ENCODE measurements at places on chromosomes 5 and 9. TPM values are rescaled to one million over a fixed set of nuclear protein-coding genes. Genes with fewer than 3 reads are reported as not detected.

The NUTM2G gene
- not detected for total RNA-seq

The TMEFF1 gene
- total RNA-seq, result 0.78 TPM

The FOXB2 gene
- not detected for total RNA-seq

The BARHL1 gene
- not detected for total RNA-seq

The FOXD4L3 gene
- total RNA-seq, result under 0.01 TPM

The PLPP1 gene
- total RNA-seq, result 44.8 TPM

The SMIM33 gene
- not detected for total RNA-seq

The ARL14EPL gene
- total RNA-seq, result 0.20 TPM

The MED10 gene
- 5.9 TPM for total RNA-seq

The FCHSD1 gene
- total RNA-seq, result 11.4 TPM

The GCNT1 gene
- 17.8 TPM for total RNA-seq

The MORN5 gene
- not detected for total RNA-seq

The PCDHB2 gene
- 0.59 TPM for total RNA-seq

The RGS7BP gene
- not detected for total RNA-seq

The SLC6A18 gene
- total RNA-seq, result not detected

The ODF2 gene
- total RNA-seq, result 55.9 TPM

The ANXA2R gene
- total RNA-seq, result 2.7 TPM

The GPX8 gene
- total RNA-seq, result 85.6 TPM

The LOX gene
- total RNA-seq, result 26.4 TPM

The PCDHGA4 gene
- total RNA-seq, result 3.5 TPM

The ADGRD2 gene
- not detected for total RNA-seq

The TOR2A gene
- 5.1 TPM for total RNA-seq

The SLC36A3 gene
- not detected for total RNA-seq

The SPINK1 gene
- total RNA-seq, result not detected

The NME5 gene
- 3.3 TPM for total RNA-seq

The MYO10 gene
- total RNA-seq, result 4.5 TPM

The GPX3 gene
- 3.1 TPM for total RNA-seq

The PAEP gene
- total RNA-seq, result not detected

The MSX2 gene
- 4.5 TPM for total RNA-seq

The TBC1D2 gene
- total RNA-seq, result 22.7 TPM

The PCDHB9 gene
- total RNA-seq, result under 0.01 TPM

The CYSTM1 gene
- total RNA-seq, result 22.3 TPM

The AGXT2 gene
- total RNA-seq, result not detected

The C5orf46 gene
- total RNA-seq, result not detected

The UBAC1 gene
- 29.1 TPM for total RNA-seq

The SPINK6 gene
- not detected for total RNA-seq

The CDH18 gene
- total RNA-seq, result 0.39 TPM

The ZNF367 gene
- total RNA-seq, result 14.9 TPM

The IGIP gene
- total RNA-seq, result 3.7 TPM

Measured in subcutaneous preadipocyte (primary cell).